ENCODE measurements at places on chromosomes 3 and 15. TPM values are rescaled to one million over a fixed set of nuclear protein-coding genes. Genes with fewer than 3 reads are reported as not detected.

FAM162A gene
- 12.0 TPM for total RNA-seq

FBXO40 gene
- total RNA-seq = not detected

GABRA5 gene
- total RNA-seq = 1.0 TPM

OR5K2 gene
- not detected for total RNA-seq

FILIP1L gene
- under 0.01 TPM for total RNA-seq

SPINT1 gene
- 16.4 TPM for total RNA-seq

PSMA4 gene
- 249 TPM for total RNA-seq

KLHL18 gene
- 26.2 TPM for total RNA-seq

CACNA2D3 gene
- 0.36 TPM for total RNA-seq

LMAN1L gene
- total RNA-seq = 0.15 TPM

ZPLD1 gene
- not detected for total RNA-seq

GDPGP1 gene
- total RNA-seq = 13.1 TPM

LSM3 gene
- total RNA-seq = 10.7 TPM

ABHD2 gene
- total RNA-seq = 74.3 TPM

FRMD4B gene
- total RNA-seq = 29.6 TPM

ECE2 gene
- not detected for total RNA-seq

TRIM42 gene
- not detected for total RNA-seq

ULK3 gene
- total RNA-seq = 38.0 TPM

ROBO1 gene
- total RNA-seq = 48.3 TPM
